ENCODE measurements at places on chromosomes 4 and X.

DNA sequence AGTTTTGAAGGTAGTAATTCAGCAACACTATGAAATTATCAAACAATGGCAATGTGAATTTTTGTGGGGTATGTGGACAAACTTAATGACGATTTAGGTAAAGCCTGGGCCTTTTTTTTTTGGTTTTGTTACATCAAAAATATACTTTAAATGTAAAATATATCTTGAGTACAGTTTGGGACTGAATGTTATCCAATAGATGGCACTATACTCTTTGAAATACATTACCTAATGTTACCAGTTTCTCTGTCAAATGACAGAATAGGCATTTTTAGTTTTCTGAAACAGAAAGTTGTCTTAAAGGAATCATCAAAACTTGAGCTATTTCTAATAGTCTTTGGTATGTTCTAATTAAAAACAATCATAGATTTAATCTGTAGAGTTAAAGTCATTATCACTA, 1651.9 kb downstream of the C4orf33 start:
- DNase-seq, result no peak

- no peak for DNase-seq
Measured at GRCh38 chrX:151478058-151478457, 81.1 kb downstream of the VMA21 start.

DNA sequence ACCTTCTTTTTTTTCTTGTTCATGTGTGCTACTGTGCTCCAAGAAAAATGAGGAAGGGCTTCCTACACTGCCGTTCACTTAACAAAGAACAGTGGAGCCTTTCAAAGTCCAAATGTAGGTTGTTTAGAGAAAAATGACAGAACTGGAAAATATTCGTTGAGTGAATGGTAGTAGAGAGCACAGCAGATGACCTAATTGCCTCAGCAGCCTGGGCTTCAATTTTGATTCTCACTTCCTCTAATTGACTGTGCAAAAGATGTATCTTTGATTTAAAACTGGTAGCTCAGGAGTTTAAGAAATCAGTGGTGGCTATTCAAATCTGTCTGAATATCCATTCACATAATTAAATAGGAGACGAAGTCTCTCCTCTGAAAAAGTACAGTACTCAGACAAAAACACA, 5.2 kb downstream of the NLGN4X start:
- DNase-seq, result no peak

DNA sequence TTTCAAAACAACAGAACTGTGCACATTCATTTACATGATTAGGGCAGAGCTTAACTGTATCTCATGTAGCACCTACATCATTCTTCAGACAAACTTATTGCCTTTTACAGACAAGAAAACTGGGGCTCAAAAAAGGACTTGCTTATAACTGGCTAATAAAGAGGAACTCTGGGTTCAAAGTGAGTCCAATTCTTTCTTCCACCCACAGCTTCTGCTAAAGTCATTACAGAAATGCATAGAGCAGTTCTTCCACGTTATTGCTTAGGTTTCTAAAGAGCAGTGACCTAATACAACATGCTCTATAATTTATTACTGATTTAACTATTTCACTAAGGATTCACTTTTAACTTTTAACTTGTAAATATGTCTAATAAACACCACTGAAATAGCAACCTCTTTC, 60.6 kb downstream of the ELOVL6 start:
- no peak for DNase-seq

DNA sequence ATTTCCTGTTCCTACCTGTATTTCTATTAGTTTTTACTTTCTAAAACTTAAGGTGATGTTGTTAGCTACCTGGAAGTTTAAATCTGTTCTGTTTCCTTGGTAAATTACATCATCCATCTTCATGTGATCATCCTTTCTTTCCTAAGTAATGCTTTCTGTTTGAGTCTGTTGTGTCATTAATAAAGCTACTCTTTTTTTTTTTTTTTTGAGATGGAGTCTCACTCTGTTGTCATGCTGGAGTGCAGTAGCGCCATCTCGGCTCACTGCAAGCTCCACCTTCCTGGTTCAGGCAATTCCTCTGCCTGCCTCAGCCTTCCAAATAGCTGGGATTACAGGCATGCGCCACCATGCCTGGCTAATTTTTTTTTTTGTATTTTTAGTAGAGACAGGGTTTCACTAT, 73.3 kb downstream of the FIP1L1 start:
- peak; percentile 43 for DNase-seq

GRCh38 chr4:88802585-88803286, 105.1 kb upstream of the NAP1L5 start:
- no peak for DNase-seq

DNA sequence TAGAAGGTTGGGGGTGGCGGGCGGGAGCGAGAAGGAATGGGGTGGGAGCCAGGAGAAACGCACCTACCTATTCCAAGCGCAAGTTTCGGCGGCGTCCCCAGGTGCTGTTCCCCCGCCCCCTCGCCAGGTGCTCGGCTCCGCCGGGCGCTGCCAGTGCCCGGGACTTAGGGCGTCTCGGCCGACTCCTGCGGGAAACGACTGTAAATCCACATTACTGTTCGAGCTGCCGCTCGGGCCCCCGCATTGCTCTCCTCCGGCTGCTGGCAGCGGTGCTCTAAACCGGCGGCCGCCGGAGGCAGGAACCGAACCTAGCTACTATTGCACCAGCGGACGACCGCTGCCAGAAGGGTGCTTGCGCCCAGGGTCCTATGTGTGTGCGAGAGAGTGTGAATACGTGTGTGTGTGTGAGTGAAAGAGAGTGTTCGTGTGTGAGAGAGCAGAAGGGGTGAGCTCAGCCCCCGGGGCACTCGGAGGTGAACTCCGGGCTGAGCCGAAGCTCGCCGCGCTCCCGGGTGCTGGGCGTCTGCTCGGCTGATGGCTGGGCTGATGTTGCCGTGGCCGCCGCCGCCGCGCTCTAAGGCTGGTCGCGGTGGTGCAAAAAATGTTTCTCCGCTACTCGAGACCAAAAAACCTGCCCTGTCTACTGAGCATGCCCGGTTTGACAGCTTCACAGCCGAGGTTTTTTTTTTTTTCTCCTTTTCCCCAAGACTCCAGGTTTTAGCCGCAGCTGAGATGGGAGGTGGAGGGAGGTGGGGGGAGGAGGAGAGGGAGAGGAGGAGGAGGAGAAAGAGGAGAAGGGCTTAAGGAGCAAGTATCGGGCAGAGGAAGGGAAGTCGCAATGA, 115.7 kb upstream of the TEX13C start:
- peak; percentile 76 for DNase-seq

GRCh38 chrX:151815398-151815797, 80.9 kb downstream of the CNGA2 start:
- DNase-seq, result no peak

GRCh38 chr4:76377481-76377901, 43.5 kb downstream of the CCDC158 start:
- no peak for DNase-seq

GRCh38 chrX:151391722-151392121, 5.3 kb upstream of the VMA21 start:
- no peak for DNase-seq

DNA sequence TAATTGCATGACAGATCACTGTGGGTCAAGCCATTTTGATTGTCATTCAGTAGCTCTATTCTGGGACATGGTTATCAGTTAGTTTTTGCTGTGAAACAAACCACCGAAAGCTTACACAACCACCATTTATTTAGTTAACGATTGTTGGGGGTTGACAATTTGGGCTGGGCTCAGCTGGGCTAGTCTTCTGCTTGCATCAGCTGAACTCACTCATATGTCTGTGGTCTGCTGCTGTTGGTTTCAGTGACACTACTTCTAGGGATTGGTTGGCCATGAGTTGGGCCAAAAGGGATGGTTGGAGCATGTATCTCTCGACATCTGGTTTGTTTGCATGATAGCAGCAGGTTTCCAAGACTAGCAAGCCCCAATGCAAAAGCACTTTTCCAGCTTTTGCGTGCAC, 5.3 kb upstream of the SMIM10 start:
- DNase-seq, result no peak

- no peak for DNase-seq
Measured at GRCh38 chr4:88481537-88481936, 24.6 kb downstream of the HERC5 start.

GRCh38 chr4:170697845-170698244, 608.1 kb upstream of the AADAT start:
- DNase-seq, result no peak

GRCh38 chr4:84971319-84971932, 4.9 kb upstream of the WDFY3 start:
- DNase-seq, result peak; percentile 58

- DNase-seq, result no peak
Measured at GRCh38 chr4:173498771-173499170, 31.3 kb downstream of the HAND2 start.

DNA sequence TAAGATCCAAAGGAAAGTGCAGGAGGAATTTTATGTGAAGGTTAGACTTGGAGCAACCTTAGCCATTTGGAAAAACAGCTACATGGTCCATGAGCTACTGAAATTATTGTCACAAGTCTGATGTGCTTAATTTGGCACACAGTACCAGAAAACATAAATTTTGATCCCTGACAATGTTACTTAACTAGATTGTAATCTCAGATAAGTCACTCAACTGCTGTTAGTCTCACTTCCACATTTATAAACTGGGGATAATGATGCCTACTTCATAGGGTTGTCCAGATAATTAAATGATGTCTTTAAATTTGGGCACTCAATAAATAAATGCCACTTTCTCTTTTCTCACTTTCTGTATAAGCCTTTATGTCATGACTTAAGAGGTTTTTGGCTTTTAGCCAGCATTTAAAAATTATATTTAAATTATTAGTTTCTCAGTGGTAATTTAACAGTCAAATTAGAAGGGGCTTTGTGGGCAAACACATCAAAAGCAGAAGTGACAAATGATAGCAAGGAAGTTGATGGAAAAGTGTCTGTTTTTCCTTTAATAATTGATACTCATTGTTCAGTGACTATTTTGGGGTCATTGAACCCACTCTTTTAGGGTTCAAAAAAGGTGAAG, 58.3 kb downstream of the PAQR3 start:
- DNase-seq, result no peak

DNA sequence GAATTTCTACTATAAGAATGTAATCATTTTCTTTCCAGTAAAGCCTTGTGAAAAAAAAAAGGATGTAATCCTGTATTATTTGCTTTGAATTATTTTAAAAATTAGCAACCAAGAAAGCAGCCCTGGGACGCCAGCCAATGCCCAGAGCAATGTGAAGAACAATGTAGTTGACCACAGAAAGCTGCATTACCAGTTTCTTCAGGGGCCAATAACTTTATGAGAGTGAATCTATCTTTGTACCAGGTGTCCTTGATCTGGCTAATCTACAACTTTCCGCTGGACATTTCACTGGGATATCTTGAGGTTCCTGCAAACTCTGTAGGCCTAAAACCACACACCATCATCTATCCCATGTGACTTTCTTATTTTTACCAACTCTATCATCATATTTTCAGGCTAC, 7.6 kb upstream of the KLHL2 start:
- peak; percentile 60 for DNase-seq

DNA sequence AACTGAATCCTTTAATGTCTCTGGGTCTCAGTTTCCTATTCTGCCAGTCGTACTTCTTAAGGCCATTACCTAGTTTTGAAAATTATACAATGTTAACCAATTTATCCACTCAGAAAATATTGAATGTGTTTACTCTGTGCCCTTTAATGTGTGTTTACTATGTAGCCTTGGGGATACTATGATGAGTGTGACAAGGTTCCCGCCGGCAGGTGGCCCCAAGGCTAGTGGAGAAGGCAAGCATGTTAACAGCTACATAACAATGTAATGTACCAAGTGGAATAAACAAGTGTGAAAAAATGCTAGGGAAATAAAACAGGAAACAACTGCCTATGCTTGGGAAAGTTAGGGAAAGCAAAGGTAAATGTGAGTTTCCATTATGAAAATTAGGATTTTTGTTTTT, 187.3 kb upstream of the MBNL3 start:
- DNase-seq, result no peak

DNA sequence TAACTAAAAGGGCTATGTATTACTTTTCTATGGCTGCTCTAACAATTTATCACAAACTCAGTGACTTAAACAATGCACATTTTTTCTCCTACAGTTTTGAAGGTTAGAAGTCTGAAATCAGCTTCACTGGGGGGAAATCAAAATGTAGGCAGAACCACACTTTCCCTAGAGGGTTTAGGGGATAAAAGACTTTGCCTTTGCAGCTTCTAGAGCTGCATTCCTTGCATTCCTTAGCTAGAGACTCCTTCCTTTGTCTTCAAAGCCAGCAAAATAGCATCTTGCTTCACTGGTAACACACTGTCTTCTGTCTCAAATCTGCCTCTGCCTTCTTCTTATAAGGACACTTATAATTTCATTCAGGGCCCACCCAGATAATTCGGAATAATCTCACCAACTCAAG, 152.4 kb upstream of the SPIN4 start:
- DNase-seq, result peak; percentile 31

DNA sequence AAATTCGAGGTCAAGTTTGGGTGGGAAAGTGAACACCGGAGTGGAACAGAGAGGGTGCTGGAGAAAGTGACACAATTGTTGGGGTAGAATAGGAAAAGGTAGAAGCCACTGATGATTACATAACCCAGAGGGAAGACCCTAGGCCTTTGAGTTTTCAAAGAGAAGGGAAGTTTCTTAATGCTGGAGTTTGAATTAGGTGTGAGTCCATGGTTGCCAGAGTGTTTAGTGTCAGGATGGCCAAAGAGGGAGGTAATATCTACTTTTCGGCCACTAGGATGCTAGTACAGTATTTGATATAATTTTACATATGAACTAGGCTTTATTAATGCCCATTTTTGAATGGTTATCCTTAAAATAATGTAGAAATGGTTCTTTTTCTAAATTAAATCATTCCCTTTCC, 5.4 kb downstream of the BCORL1 start:
- no peak for DNase-seq

- DNase-seq, result no peak
Measured at GRCh38 chr4:10079256-10079655, 37.3 kb downstream of the WDR1 start.

- peak; percentile 42 for DNase-seq
Measured at GRCh38 chrX:101206471-101206870, 13.1 kb upstream of the DRP2 start.

- DNase-seq, result peak; percentile 29
Measured at GRCh38 chrX:139201924-139202323, 328.6 kb upstream of the F9 start.

- peak; percentile 84 for DNase-seq
Measured at GRCh38 chrX:134622056-134622812, 36.0 kb downstream of the PLAC1 start.

- no peak for DNase-seq
Measured at GRCh38 chrX:100700809-100701208, 31.1 kb downstream of the SYTL4 start.
